ENCODE measurements at places on chromosomes 12 and 14. TPM values are rescaled to one million over a fixed set of nuclear protein-coding genes. Genes with fewer than 3 reads are reported as not detected.

Gene DRAM1
- total RNA-seq: 3.0 TPM

Gene CATSPERB
- total RNA-seq: 3.3 TPM

DNA sequence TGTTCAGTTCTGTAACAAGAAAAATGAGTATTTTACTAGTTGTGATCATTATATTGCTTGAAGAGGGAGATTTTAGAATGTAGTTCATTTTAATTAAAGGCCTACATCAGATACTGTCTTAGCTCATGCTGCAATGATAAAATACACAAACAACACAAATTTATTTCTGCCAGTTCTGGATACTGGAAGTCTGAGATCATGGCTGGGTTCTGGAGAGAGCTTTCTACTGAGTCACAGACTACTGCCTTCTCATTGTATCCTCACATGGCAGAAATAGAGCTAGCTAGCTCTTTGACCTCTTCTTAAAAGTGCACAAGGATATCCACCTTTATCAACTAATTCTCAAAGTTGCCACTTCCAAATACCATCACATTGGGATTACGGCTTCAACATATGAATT, 53.8 kb downstream of the MIS18BP1 start:
- no peak for ATAC-seq

DNA sequence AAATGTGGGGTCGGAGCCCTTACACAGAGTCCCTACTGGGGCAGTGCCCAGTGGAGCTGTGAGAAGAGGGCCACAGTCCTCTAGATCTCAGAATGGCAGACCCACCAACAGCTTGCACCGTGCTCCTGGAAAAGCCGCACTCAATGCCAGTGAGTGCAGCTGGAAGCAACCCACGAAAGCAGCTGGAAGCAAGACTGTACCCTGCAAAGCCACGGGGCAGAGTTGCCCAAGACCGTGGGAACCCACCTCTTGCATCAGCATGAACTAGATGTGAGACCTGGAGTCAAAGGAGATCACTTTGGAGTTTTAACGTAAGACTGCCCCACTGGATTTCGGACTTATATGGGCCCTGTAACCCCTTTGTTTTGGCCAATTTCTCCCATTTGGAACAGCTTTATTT, 12.3 kb downstream of the GTF2A1 start:
- ATAC-seq: no peak

DNA sequence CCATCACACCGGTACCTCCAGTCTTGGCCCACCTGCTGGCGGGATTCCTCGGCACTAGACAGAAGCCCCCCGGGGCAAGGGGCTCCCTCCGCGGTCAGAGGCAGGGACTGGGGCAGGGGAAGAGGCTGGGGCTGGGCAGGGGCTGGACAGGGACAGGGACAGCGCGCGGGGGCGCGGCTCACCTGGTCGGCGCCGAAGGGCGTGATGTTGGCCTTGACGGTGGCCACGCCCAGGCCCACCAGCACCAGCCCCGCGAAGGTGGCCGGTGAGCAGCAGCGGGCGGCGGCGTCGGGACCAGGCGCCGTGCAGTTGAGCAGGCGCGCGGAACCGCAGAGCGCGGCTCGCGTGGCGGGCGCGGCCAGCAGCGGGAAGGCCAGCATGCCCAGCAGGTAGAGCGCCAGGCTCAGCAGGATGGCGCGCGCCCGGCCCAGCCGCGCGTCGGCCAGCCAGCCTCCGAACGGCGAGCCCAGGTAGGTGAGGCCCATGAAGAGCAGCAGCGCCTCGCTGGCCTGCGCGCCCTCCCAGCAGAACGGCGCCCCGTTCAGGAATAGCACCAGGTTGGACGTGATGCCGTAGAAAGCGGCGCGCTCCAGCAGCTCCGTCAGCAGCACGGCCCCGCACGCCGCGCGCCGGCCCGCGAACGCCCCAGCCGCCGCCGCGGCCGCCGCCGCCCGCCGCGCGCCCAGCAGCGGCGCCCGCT, 392 bp downstream of the SLC15A4 start:
- ATAC-seq: peak; percentile 57

Gene STYK1
- 5.7 TPM for total RNA-seq

Gene CLEC6A
- total RNA-seq: not detected
